Effector CD8-positive, alpha-beta T cell (primary cell): ENCODE measurements at places on chromosomes 7 and 10.

DNA sequence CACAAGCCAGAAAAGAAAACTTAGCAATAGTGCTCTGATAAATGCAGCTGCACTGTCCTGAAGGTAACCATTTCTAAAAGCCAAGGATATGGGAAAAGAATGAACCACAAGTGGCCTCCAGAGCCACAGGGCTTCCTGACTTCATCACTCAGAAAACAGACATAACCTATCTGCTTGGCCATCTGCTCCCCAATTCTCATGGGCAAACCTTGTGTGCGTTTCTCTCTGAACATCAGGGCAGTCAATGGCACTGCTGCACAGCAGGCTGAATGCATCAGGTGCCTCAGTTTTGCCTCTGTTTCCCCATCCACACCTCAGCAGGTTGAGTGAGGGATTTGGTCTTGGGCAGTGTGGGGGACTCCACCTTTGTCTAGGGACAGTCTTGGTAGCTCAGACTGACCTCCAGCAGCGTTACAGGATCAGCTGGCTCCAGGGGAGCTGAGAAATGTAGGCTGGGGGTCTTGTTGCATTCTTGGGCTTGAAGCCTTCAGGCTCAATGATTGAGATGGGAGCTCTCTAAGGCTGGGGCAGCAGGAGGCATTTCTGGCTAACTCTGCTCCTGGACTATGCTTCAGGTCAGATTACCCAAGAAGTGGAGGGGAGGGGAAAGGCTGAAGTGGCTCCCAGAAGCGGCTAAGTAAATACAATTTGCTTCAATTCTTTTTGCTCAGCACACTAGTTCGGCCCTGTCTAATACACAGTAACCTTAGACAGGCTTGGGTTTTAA, 23.6 kb upstream of the PDLIM1 start:
- no peak for DNase-seq

DNA sequence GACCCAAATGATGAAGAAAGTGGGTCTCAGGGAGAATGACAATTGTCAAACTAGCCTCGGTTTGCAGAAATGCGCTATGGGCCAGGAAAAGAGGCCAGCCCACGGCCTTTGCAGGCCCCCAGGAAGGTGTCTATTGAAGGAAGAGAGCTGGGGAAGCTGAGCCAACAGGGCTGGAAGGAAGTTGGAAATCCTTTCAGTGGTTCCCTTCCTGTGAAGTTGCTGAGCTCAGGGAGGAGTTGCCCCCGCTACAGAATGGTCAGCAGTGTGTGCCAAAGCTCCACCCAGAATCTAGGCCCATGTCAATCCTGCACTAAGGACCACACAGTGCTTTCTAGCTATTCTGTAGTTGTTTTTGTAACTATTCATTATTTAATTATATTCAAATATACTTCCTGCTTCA, 91.6 kb upstream of the ANLN start:
- no peak for DNase-seq

DNA sequence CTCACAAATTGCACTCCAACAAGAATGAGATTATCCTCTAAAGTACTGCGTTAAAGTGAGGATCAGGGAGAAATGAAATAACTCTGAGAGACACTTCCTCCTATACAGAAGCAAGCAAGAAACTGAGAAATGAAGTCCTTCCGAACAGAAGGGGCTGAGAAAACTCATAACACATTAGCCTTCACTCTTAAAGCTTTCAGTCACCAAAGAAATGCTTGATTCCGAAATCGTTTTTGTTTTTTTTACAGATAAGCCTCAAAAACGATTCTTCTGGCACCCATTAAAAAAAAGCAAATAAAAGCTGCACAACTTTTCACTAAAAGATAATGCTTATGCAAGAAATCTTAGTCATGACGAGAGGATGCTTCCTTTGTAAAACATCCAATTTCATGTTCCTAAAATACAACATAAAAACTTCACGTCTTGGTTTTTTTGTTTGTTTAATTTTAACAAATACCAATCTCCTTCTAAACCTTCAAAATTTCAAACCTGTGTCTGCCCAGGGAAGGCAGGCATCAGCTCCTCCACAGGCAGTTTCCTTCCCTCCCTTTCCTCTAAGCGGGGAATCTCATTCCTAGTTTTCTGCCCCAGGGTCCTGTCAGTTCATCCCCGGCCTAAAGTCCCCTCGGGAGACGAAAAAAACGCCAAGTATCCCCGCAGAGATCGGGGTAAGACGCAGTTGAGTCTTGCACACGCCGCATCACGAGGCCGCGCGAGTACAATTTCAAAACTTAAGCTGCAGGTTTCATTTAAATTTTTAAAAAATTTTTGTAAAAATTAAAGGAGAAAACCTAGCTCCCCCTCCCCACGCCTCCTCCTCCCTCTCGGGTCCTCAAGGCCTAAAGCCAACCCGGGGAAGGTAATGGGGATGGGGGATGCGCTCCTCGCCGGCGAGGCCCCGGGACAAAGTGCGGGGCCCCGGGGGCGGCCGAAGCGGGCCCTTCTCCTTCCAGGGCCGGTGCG, 1.1 kb downstream of the BAZ1B start:
- no peak for DNase-seq

DNA sequence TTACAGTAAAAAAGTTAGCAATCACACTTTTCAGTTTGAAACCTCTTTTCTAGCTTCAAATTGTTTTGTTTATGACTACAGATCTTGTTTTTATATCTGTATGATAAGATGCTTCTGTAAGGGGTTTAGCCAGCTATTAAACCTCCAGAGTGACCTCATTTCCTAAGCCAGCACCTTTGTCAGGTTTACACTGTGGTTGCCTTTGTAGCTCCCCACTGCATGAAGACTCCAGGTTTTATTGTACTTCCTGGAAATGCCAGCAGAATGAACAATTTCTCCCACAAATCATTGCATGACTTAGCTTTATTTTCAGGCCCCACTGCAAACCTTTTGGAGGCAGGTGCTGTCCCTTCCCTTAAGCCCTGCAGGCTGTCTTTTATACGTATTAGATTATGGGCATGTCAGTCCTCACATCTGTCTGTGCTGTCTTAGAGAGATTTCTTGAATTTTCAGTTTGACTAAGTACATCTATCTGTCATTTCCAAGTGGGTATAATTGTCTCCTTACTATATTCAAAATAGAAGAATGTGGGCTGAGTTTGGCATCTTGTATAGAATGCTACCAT, 8.2 kb upstream of the AGR3 start:
- DNase-seq, result no peak

GRCh38 chr10:396535-397220, 261.4 kb downstream of the ZMYND11 start:
- DNase-seq, result no peak

DNA sequence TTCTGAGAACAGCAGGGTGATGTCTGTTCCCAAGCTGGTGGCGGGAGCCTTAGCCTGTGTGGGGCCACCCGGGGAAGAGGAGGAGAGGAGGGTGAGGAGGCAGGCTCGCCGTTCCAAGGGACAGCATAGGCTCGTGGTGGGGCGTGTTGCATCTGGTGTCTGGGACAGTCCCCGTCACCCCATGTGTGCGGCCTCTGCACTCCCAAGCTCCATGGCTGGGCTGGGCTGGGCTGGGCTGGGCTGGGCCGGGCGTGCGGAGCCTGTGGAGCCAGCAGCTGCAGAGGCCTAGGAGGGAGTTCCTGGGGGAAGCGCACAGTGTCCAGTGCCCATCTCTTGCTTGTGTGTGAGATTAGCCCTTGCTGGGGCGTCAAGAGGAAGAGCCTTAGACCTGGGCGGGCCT, 20.9 kb upstream of the TTYH3 start:
- DNase-seq, result no peak

DNA sequence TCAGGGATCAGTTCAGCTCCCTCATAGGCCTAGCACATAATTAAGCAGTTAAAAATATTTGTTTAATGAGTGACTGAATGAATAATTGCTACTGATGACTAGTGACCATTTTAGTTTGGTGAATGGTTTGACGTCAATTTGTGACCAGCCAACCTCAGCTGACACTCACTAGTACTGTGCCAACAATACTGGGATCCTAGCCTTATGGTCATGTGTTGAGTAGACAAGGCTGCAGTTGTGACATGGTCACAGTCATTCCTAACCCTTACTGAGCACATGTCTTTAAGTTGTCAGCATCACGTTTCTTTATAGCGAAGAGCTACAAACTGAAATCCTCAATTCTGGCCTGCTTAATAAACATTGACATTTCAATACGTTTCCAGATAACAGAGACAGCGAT, 86.9 kb upstream of the SLC26A5 start:
- DNase-seq, result no peak

- no peak for DNase-seq
Observed at GRCh38 chr7:130367088-130367755, 13.1 kb upstream of the CPA1 start.

DNA sequence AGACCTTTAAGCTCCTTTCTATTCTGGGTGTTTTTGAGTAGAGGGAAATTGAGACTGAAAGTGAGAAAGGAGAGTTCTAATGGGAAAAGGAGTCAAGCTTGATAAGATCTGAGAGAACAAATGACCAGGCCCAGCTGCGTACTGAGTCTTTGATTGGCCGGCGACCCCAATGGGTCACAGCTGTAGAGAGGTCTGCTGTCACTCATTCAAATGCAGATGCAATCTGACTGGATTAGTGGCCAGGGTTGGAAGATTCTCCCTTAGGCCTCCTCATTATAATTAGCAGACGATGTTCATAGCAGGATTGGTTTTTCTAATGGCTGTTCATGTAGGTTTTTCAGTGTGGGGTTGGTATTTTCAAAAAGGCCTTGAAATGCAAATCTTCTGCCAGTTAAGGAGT, 127.2 kb upstream of the SLC25A13 start:
- no peak for DNase-seq

DNA sequence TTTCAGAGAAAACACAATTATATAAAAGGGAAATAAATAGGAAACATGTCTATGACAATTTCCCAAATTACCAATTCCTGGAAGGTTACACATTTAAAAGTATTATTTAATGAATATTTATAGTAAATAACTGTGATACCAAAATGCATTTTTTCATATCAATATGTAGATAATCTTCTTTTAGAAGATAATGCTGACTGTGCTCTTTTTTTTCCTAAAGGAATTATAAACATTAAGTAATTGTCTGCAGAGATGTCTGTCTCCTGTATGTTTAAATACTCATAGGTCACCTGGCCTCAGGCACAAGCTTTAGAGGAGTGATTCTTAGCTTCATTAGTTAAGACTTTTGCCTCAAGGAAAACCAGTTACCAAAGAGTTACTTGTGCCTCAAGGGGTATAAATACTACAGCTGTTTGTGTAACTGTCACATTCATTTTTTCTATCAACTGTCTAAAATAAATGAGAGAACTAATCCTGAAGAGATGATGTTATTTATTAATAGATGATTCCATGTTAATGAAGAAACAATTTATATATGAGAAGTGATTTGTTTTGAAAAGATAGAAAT, 77.1 kb downstream of the DNAJC1 start:
- no peak for DNase-seq

- no peak for DNase-seq
Observed at GRCh38 chr10:59895629-59896116, 10.7 kb downstream of the CCDC6 start.

DNA sequence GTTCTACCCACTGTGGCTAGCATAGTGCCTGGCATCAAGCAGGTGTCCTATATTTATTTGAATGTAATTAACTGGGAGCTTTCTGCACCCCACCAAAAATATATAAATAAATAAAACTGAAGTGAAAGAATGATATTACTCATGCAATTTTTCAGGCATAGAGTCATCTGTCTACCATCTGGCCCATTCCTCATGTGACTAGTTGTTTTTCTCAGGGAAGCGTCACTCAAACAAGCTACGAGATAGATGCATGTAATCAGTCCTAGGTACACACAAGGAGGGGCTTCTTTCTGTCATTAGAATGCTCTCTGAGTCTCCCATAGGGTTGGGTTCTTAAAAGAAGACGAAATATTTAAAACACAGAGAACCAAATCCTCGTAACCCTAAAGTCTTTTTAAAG, 255.5 kb upstream of the KMT2E start:
- DNase-seq, result no peak

DNA sequence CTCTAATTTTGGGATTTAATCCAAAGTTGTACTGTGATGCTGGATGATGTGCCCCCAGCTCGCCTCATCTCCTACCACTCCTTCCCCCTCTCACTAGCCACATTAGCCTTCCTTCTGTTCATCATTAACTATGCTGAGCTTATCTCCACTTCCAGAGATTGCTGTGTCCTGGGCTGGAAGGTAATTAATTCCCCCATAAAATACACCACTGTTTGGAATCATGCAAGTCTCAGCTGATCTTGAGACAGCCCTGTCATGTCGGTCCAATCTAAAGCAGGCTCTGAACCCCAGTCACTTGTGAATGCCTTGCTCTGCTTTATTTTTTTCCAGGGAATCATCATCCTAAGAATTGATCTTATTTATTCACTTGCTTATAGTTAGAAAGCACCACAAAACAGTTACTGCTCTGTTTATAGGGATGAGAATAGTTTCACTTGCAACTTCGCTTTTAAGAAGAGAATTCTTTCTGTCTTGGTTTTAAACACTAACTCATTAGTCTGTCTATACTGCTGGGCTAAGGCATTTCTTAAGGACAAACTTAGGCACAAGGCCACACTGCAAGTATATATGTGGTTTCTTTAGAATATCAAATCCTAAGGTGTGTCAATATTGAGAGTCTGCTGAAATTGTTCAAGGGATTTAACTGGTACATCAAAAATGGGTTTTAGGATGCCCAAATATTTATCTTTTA, 341.1 kb upstream of the SEMA3A start:
- DNase-seq, result no peak

DNA sequence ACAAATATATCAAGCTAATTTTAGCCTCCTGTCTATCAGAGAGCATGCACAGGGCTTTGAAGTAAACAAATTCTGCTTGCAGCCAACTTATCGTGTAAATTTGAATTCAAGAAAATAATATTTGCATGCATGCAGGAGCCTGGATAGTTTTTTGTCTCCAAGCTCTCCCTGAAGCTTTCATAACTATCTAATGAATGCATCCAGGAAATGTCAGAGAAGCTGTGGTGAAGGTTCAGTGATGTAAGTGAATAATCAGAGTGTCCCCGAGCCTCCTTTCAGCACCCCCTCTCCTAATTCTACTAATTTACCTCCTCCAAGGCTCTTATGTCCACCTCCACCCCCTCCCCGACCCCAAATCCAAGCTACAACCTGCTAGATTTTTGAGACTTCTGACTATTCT, 172.0 kb upstream of the ZNF32 start:
- no peak for DNase-seq

- no peak for DNase-seq
Observed at GRCh38 chr10:62239994-62240393, 28.6 kb downstream of the RTKN2 start.
